Glutamatergic neuron (in vitro differentiated cells): ENCODE measurements at places on chromosomes 6 and 20.

GRCh38 chr20:20887593-20888265 lies 175.3 kb upstream of the RALGAPA2 start:
- H3K36me3 ChIP-seq: no peaks in the 10 kb centered on the region
- DNase-seq: no peak
- H3K4me1 ChIP-seq: no peaks in the 10 kb centered on the region
- H3K27ac ChIP-seq: no peak overlapping the region
- H3K27me3 ChIP-seq: peaks cover 5% of the 10 kb centered on the region
- no peak overlapping the region for H3K4me3 ChIP-seq

GRCh38 chr6:129936329-129937165 lies 75.4 kb upstream of the TMEM244 start:
- DNase-seq: peak; percentile 50
- H3K4me1 ChIP-seq: no peaks in the 10 kb centered on the region
- no peak overlapping the region for H3K4me3 ChIP-seq
- no peak overlapping the region for H3K27ac ChIP-seq
- no peaks in the 10 kb centered on the region for H3K36me3 ChIP-seq

DNA sequence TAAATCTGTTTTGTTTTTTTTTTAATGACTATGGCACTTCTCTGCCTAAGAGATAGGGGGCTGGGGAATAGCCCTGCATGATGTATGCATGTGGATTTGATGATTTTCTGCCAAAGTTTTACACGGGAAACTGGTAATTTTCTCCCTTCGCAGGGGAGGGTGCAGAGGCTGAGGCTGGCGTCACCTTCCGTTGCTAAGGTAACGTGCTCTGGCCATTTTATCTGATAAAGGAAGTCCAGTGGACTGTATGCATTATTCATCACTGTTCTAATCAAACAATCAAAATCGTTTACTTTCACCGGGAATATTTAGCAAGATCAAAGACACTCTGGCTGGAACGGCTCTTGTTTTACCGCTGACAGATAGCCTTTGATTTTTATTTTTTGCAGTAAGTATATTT lies 789 bp downstream of the PHACTR1 start:
- H3K4me3 ChIP-seq: no peak overlapping the region
- no peaks in the 10 kb centered on the region for H3K36me3 ChIP-seq
- no peaks in the 10 kb centered on the region for H3K4me1 ChIP-seq
- H3K27ac ChIP-seq: no peak overlapping the region
- DNase-seq: no peak

DNA sequence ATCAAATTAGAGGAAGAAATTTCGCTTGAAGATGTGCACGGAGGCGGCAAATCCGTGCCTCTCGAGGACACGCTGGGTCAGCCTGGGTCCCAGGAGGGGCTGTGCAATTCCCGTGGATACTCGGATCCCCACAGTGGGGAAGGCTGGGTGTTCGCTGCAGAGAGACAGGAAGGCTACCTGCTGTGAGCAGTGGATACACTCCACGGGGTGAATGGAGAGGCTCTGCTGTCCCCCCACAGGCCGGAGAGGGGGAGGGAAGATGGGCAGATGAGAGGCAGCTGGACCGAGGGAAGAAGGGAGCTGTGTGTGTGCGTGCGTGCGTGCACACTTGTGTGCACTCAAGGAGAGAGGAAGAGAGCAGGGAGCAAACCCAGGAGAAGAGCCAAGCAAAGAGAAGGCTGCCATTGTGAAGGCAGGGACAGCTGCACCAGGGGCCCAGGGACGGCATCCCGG lies 57.3 kb downstream of the SULF2 start:
- no peak for DNase-seq
- peaks cover 3% of the 10 kb centered on the region for H3K27me3 ChIP-seq
- peak overlapping the region; percentile 55 for H3K4me3 ChIP-seq
- peaks cover 4% of the 10 kb centered on the region for H3K36me3 ChIP-seq
- peaks cover 13% of the 10 kb centered on the region for H3K4me1 ChIP-seq

DNA sequence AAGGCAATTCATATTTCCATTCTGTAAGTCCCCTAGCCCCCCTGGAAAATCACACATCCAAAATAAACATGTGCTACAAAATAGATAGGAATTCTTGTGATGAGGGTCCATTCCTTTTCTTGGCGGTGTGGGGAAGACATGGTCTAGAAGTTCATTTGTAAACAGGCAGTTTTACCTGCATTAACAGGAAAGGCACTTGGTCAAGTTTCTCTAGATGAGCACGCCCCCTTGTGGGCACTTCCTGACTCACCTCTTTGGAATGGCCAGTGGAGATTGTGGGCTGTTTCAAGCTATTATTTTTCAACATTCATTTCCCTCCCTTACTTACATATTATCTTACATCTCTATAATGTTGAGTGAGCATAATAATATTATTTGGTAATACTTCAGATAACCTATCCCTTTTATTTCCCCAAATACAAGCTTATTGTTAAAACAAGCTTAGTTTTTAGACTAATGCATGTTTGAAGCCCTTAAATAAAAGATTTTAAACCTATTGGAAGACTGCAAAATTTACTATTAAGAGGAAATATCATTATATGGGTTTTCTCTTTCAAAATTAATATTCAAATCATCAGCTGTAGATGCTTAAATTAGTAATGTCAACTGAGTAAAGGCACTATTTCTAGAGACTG lies 92.1 kb downstream of the TASP1 start:
- peak; percentile 86 for DNase-seq
- no peaks in the 10 kb centered on the region for H3K27me3 ChIP-seq
- H3K27ac ChIP-seq: no peak overlapping the region
- no peaks in the 10 kb centered on the region for H3K36me3 ChIP-seq
- H3K4me3 ChIP-seq: no peak overlapping the region

GRCh38 chr6:114040871-114041270 lies 69.9 kb upstream of the HDAC2 start:
- H3K27me3 ChIP-seq: no peaks in the 10 kb centered on the region
- no peak for DNase-seq
- no peak overlapping the region for H3K27ac ChIP-seq
- no peaks in the 10 kb centered on the region for H3K36me3 ChIP-seq
- no peaks in the 10 kb centered on the region for H3K4me1 ChIP-seq

DNA sequence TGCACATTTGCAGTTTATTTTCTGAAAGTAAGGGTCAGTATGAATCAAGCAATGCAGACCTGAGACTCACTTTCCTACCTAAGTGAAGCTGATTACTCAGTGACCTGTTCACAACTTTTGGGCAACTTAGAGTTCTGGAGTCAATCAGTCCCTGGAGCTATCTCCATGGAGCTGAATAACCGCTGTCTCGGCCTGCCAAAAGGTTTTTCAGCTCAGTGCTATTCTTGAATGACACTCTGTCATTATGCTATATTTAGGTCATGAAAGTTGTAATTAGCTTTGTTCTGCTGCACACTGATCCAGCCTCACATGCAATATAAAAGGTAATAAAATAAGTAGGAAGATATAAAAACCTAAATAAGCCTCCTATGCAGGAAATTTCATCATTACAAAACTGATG lies 356.0 kb downstream of the BMP2 start:
- no peaks in the 10 kb centered on the region for H3K4me1 ChIP-seq
- H3K36me3 ChIP-seq: no peaks in the 10 kb centered on the region
- no peak for DNase-seq
- no peak overlapping the region for H3K27ac ChIP-seq
- H3K4me3 ChIP-seq: no peak overlapping the region

DNA sequence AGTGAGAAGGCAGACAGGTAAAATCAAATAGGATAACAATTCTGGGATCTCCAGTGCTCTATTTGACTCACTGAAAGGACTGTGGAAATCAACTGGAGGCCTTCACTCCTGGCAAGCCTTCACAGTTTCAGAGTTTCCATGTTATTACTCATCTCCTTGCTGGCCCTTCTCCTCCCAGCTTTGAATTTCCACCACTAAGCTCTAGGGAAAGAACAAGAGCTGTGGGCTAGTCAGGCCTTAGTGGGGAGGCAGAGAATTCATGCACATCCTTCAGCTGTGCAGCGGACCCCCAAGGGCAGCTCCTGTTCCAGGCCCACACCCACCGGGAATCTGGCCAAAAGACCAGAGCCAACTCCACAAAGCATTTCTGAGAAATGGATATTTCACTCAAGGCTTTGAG lies 26.0 kb downstream of the MYLIP start:
- H3K27me3 ChIP-seq: peaks cover 3% of the 10 kb centered on the region
- H3K4me1 ChIP-seq: no peaks in the 10 kb centered on the region
- H3K36me3 ChIP-seq: peaks cover 6% of the 10 kb centered on the region
- H3K4me3 ChIP-seq: no peak overlapping the region
- H3K27ac ChIP-seq: no peak overlapping the region
- DNase-seq: no peak

DNA sequence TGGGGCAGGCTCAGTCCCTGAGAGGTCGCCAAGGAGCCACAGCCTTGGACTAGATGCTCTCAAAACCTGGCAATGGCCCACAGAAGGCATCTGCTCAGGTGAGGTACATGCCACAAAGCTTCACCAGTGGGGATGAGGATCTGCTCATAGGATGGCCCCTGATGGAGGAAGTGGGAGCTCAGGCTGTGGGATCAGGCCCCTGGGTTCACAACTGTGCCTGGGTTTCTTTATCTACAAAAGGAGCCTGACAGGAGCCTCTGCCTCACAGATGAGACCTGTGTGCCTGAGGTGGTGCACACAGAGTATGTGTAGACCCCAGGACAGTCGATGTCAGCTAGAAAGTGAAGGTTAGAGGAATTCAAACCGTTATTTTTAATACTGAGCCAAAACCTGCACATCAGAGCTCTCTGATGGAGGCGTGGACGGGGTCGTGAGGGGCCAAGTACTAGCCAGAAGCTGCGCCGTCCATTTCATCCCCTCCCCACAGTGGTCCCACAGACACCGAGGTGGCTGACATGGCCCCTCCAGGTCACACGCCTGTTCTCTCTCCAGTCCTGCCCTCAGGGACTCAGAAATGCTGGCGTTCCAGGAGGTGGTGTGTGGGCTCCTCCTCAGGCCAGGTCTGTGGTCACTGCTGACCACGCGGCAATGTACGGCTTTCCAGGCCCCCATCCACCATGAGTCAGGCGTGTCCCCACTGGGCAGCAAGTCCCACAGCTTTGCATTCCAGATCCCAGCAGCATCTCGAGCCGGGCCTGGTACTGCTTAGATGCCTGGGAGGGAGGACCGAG lies 33.3 kb downstream of the NTSR1 start:
- no peak overlapping the region for H3K4me3 ChIP-seq
- H3K27ac ChIP-seq: no peak overlapping the region
- no peak for DNase-seq
- H3K27me3 ChIP-seq: peaks cover 14% of the 10 kb centered on the region
- H3K36me3 ChIP-seq: peaks cover 3% of the 10 kb centered on the region

DNA sequence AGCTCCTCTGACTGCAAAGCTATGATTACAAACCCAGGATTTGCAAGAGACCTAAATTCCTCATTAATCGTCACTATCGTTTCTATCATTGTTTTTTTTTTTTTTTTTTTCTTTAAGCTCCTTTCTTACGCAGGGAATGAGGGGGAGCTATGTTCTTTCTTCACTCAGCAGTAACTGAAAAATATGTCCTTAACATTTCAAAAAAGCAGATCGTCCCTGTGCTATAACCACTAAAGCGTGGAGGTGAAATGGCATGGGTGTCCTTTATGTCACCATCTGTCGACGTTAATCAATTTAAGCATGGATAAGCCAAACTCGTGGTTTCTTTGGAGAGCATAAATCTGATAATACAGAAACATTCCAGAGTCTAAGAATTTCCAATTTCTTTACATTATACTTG lies 67.9 kb upstream of the TRAF3IP2 start:
- H3K36me3 ChIP-seq: no peaks in the 10 kb centered on the region
- H3K27me3 ChIP-seq: peaks cover 4% of the 10 kb centered on the region
- H3K27ac ChIP-seq: peak overlapping the region; percentile 84
- H3K4me3 ChIP-seq: no peak overlapping the region
- H3K4me1 ChIP-seq: peaks cover 23% of the 10 kb centered on the region

DNA sequence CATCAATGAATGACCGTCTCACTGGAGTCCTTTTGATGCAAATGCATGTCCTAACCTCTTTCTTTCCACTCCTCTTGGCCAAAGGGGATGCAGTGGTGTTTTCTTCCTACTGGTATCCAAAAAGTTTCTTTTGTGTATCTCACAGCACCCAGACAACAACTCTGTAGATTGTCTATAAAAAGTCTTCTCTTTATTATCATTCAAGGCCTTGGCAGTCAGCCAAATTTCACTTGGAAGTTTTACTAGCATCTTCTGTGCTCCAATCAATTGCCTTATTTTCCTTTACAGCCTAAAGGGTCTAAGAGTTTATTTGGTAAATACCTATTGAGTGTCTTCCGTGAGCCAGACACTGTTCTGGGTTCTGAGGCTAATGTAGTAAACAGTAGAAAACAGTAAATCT lies 150.2 kb upstream of the RNF217 start:
- no peak overlapping the region for H3K4me3 ChIP-seq
- no peak for DNase-seq
- H3K27ac ChIP-seq: no peak overlapping the region

DNA sequence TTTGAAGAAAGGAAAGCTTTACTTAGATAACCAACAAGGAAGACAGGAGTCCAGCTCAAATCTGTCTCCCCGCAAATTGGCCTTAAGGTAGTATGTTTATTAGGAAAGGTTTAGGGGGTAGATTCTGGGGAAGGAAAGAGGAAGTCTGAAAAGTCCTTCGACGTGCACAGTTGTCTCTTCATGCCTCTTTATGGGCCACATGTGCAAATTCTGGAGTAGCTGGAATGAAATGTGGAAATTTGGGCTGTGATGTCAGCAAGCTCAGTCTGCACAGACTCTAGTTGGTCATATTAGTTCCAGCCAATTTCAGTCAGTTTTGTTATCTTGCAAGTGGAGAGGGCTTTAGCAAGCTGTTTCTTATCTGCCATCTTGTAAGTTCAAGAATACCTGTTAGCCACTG lies 50.1 kb downstream of the NUP153 start:
- H3K4me3 ChIP-seq: no peak overlapping the region
- H3K36me3 ChIP-seq: no peaks in the 10 kb centered on the region
- DNase-seq: no peak

GRCh38 chr6:75893776-75894152 lies 144.7 kb downstream of the MYO6 start:
- no peaks in the 10 kb centered on the region for H3K36me3 ChIP-seq
- H3K27me3 ChIP-seq: no peaks in the 10 kb centered on the region
- peaks cover 5% of the 10 kb centered on the region for H3K4me1 ChIP-seq
- peak overlapping the region; percentile 5 for H3K27ac ChIP-seq
- DNase-seq: no peak
- H3K4me3 ChIP-seq: no peak overlapping the region

GRCh38 chr20:12093057-12093796 lies 175.5 kb downstream of the BTBD3 start:
- no peaks in the 10 kb centered on the region for H3K36me3 ChIP-seq
- no peaks in the 10 kb centered on the region for H3K4me1 ChIP-seq
- no peak for DNase-seq
- H3K27ac ChIP-seq: no peak overlapping the region
- H3K4me3 ChIP-seq: no peak overlapping the region
